NCI-H524 (cell line): ENCODE measurements at places on chromosomes 5 and 9.

DNA sequence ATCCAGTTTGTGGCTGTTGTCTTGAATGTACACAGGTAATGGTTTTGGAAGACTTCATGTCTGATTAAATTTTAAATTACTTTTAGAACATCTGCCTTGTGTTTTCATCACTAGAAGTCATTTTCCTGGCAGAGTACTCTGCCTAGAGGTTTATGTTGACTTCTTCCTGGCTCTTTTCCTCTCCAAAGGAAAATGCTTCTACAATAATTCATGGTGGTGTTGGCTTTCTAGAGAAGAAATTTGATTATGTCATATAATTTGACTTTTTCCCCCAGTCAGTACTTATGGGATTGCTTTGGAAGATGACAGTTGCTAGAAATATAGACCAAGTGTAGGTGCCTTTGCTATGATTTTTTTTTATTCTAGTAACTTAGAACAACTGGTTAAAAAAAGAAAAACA is 46.8 kb downstream of the F2RL2 start:
- DNase-seq = no peak

- DNase-seq = no peak
These were observed 160.8 kb upstream of the MAP1B start for GRCh38 chr5:71946343-71947030.

DNA sequence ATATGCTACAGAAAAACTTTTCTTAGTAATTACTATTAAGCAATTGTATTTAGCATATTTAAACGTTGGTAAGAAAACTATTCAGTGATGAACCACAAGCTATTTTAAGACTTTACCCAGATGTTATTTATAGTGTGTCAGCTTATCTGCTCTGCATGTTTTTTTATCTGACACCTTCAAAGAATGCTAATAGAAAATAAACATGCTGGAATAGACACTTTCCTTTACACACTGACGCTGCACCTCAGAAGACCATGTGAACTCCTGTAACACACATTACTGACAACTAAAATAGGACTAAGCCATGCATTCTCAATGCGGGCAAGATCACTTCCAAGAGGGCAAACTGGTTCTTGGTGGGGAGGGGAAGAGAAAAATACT is 38.3 kb downstream of the FNIP1 start:
- DNase-seq = no peak

GRCh38 chr9:34714007-34714406 is 4.1 kb upstream of the CCL21 start:
- DNase-seq = no peak

DNA sequence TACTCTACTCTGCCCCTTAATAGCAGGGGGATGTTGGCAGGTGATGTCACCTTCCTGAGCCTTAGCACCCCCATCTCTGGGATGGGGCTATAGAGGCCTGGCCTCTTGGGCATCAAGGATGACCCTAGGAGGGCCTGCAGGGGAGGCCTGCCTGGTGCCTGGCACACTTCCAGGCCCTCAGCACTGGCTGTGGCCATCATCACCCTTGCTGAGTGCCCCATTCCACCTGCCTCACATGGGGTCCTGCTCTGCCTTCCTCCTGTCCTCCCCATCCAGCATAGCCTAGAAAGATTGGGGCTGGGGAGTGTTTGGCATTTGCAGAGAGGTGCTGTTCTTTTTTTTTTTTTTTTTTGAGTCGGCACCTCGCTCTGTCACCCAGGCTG is 17.7 kb upstream of the PHYHD1 start:
- DNase-seq = no peak

- no peak for DNase-seq
These were observed 73.1 kb downstream of the FOXB2 start for GRCh38 chr9:77092536-77092935.

GRCh38 chr9:91308191-91308590 is 53.5 kb downstream of the AUH start:
- no peak for DNase-seq

GRCh38 chr5:132046880-132047299 is 13.6 kb upstream of the IL3 start:
- no peak for DNase-seq

DNA sequence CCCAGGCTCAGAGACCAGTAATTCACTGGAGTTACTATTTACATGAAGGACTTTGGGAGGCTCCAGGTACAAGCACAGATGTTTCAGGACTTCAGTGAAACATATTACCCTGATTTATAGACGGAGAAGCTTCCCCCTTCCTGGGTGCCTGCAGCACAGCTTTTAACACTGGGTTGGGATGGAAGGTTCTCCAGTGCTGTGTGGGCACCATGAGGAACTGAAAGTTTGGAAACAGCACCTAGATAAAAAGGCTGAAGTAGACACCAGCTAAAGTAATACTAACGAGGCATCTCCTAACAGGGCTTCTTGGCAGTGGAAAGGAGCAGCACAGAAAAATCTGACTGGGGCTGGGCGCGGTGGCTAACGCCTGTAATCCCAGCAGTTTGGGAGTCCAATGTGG is 70.7 kb downstream of the GCNT1 start:
- no peak for DNase-seq

DNA sequence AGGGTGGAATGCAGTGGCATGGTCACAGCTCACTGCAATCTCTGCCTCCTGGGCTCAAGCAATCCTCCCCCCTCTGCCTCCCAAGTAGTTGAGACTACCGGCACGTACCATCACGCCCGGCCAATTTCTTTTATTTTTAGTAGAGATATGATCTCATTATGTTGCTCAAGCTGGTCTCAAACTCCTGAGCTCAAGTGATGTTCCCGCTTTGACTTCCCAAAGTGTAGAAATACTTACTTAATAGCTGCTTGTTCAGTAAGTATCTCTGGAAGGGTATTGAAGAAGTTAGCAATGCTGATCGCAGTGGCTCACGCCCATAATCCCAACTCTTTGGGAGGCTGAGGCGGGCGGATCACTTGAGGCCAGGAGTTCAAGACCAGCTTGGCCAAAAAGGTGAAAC is 35.7 kb upstream of the PLIN2 start:
- no peak for DNase-seq

GRCh38 chr5:15501091-15501791 is 1.3 kb downstream of the FBXL7 start:
- DNase-seq = peak; percentile 78

DNA sequence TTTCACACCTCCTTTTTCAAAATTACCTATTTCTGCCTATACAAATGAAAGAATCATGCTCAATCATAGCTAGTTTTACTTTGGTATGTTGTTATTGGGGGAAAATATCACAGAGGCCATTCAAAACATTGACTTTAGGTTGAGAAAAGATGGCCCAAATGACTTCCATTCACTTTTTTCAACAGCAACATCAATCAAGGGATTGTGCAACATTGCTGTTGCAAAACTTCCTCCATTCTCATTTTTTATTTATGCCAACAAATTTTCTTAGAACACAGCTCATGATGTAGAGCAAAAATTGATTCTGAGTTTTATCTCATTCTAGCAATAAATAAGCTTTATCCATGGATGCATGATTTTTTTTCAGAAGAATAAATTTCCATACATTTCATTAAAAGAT is 93.6 kb upstream of the RORB start:
- no peak for DNase-seq

- DNase-seq = no peak
These were observed 23.9 kb downstream of the PTPN3 start for GRCh38 chr9:109474170-109474569.

- no peak for DNase-seq
These were observed 12.3 kb upstream of the KCNIP1 start for GRCh38 chr5:170491479-170491878.

GRCh38 chr5:80881726-80882125 is 78.4 kb upstream of the RASGRF2 start:
- DNase-seq = no peak

GRCh38 chr9:16775330-16775729 is 95.1 kb downstream of the BNC2 start:
- DNase-seq = no peak

GRCh38 chr9:101479338-101480030 is 43.9 kb upstream of the ALDOB start:
- no peak for DNase-seq

DNA sequence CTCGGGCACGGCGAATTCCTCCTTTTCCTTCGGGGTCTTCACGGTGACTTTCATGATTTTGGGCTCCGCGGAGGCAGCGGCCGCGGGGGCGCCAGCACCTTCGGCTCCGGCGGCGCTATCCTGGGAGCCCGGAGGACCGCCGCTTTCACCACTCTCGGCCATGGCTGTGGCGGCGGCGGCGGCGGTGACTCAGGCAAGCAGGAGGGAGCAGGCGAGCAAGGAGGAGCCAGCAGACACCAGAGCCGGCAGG is 315 bp downstream of the UBQLN1 start:
- DNase-seq = no peak

DNA sequence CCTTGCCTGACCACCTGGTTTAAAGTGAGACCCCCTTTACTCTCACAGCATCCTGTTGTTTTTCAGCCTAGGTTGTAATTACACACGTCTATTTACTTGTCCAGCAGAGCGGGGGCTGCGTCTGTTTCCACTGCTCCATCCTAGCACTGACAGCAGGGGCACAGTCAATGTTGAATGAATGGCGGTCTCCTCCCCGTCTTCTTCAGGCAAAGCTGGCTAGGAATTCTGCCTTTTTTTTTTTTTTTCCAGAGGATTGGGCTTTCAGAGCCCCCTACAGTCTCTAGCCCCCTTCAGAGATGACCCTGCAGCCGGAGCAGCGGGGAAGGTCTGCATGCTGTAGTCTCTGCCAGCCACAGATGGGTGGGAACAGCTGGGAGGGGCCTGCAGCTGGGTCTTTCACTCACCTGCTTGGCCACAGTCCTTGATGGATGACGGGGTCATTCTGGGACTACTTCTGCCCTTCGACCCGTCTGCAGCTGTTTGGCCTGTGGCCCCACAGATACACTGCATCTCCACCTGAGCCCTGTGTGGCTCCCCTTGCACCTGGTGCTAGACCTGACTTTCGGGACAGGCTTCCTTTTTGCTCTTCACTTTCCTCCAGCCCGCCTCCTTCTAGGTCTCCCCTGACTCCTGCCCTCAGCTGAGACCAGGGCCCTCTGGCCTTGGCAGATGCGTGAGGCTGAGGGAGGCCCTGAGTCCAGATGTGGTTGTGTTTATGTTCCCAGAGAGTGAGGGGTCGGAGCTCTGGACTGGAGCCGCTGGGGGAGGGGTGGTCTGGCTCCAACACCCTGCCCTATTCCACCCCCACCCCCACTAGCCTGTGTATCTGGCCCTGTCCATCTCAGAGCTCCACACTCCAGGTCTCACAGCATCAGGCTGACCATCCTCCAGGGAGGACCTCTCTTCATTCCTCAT is 8.0 kb downstream of the PITX1 start:
- no peak for DNase-seq

- DNase-seq = no peak
These were observed 349.3 kb downstream of the RAB3C start for GRCh38 chr5:58932057-58932612.

DNA sequence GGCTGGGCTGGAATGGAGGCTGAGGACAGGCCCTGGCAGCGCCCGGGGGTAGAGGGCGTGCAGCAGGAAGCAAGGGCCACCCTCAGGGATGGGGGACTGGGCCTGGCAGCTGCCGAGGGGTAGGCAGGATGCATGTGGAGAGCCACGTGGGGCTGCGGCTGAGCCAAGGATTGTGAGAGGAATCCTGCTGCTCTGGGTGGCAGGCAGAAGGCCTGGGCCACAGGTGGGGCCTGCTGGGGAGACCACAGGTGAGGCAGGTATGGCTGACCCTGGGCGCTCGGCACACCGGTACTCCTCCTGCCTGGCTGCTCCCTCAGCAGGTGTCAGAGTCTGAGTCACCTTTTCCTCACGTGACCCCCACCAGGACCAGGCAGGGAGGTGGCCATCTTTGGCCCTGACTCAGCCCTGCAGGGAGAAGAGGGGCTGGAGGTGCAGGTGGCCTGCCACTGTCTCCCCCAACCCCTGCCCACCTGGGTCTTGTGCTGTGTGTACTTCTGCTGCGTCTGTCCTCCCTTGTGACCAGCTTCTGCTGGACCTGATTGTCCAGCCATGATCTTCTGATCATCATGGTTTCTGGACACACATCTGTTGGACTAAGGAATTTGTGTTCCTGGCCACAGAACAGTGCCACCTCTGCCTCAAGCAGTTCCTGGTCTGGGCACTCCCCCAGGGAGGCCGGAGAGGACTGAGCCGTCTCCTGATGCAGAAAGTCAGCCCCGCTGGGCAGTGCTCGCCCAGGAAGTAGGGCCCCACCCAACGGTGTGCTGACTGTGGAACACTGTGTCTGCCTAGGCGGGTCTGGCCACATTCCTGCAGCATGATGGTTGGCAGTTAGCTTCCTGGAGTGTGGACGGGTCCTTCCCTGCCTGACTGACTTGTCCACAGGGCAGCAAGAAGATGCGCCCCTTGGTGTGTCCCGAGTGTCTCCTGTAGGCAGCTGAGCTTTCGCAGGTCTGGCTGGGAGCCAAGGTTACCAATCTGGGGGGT is 6.4 kb downstream of the ARRDC1 start:
- DNase-seq = no peak

DNA sequence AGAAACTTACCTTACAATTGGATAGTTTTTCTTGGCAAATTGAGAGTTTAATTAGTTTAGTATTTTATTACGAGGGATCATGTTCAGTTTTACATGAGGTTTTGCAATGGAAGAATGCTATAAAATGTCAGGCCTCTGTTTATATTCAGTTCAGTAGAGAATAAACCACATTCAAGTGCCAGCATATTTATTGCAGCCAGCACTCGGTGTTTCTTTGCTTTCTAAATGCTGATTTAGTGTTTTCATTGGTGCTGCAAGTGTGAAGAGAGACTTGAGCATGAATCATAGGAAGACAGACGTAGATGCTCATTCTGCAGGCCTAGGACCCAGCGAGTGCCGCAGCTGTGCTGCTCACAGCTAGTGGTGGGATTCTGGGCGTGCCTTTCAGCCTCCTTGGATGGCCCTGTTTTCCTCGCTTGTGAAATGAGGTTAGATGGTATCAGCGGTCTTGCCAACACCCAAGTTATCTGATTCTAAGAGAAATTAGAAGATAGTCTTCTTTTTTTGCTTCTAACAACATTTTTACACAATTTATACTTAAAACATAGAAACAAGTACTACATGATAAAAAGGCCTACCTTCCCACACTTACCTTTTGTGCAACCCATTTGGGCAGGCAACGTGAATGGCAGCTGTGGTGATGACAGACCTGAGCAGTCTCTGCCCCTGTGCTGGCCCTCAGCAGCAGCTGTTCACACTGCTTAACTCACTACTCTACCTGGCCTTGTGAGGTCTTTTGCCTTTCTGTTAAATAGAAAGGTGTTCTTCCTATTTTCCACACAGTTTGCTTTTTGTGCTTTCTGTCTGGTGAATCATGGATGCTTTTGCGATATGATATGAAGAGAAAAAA is 26.8 kb upstream of the TNFAIP8 start:
- DNase-seq = no peak

DNA sequence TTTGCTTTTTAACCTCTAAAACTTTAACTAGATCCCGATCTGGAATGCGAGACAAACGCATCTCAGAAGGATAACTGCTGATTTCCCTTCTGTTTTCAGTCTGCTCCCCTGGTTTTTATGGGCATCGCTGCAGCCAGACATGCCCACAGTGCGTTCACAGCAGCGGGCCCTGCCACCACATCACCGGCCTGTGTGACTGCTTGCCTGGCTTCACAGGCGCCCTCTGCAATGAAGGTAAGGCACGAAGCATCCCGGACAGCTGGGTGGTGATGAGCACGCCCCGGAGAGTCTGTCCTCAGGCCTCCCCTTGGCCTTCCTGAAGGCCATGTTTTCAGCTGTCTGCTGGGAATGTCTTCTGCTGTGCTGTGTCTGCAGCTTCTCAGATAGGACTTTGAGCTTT is 82.9 kb upstream of the PRRC1 start:
- DNase-seq = no peak
